ENCODE measurements at places on chromosomes 7 and 10.

DNA sequence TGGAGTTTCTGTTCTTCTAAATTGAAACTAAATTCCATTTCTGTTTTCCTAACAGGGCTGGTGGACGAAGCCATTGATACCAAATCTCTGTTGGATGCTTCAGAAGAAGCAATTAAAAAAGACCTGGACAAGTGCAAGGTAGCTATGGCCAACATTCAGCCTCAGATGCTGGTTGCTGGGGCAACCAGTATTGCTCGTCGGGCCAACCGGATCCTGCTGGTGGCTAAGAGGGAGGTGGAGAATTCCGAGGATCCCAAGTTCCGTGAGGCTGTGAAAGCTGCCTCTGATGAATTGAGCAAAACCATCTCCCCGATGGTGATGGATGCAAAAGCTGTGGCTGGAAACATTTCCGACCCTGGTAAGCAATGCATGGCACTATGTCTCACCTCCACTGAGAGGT, 45.6 kb downstream of the AP3M1 start:
- DNase-seq = no peak

DNA sequence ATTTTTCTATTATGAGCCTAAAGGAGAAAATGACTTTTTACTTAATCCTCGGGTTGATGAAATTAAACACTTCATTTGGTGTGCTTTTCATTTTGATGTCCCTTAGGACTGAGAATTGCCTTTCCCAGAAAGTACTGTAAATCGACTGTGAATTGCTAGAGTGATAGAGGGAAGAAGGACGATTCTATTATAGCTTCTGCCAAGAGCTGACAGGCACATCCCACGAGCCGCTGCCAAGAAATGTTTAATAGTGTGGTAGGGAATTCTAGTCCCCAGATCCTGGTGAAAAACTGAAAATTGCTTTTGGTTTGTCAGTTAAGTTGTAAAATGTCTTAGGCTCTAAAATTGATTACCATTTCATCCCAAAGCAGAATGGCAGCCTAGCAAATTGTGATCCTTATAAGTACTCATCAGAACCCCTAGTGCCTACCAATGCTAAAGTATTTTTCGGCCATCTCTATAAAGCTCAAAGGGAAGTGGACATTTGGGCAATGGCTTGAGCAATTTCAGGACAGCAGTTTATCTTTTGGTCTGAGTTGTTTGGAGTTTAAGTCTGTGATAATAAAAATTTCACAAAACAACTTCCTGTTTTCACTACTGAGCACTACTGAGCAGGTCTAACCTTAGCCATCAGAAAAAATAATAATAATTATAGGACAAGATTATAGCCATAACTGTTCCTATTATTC, 44.6 kb upstream of the HYCC1 start:
- no peak for DNase-seq

- no peak for DNase-seq
Observed at GRCh38 chr7:132321387-132321786, 254.9 kb downstream of the PLXNA4 start.

DNA sequence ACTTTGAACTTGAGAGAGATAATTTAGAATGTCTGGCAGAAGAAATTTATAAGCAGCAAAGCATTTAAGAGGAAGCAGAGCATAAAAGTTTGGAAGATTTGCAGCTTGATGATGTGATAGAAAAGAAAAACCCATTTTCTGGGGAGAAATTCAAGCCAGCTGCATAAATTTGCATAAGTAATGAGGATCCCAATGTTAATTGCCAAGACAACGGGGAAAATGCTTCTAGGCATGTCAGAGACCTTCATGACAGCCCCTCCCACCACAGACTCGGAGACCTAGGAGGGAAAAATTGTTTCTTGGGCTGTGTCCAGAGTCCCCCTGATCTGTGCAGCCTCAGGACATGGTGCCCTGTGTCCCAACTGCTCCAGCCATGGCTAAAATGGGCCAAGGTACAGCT, 263.6 kb upstream of the POT1 start:
- DNase-seq = no peak

DNA sequence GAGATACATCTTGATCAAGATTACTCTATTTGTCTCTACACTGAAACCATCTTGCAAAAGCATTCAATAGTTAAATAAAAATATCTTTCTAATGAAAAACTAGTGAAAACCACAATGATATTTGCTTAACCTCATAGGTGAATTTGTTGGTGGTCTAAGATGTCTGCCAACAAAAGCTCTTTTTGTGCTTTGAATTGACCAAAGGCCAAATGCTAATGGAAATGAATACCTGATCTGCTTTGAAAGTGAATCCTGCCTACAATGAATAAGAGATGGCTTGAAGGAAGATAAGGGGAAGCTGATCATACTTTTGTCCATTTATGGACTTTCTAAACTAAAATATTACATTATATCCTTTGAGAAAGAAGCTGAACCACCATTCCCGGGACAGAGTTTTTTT, 228.9 kb upstream of the ETV1 start:
- DNase-seq = no peak

- DNase-seq = no peak
Observed at GRCh38 chr10:65518379-65518778, 1407.5 kb upstream of the LRRTM3 start.

DNA sequence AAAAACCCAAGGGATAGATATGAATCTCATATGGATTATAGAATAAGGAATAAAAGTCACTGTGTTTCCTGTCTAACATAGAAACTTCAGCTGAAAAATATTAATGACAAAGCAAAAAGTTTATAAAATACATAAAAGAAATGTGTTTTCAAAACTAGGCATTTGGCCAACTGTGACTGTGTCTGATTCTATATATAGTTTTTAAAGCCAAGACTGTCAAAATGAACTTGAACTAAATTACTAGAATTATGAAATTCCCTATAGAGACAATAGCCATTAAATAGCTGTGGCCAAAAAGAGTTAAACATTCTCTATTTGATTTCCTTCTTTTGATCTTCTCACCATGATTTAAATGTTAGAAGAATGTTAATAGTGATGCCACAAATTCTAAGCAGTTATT, 311.2 kb upstream of the SEMA3D start:
- DNase-seq = no peak

DNA sequence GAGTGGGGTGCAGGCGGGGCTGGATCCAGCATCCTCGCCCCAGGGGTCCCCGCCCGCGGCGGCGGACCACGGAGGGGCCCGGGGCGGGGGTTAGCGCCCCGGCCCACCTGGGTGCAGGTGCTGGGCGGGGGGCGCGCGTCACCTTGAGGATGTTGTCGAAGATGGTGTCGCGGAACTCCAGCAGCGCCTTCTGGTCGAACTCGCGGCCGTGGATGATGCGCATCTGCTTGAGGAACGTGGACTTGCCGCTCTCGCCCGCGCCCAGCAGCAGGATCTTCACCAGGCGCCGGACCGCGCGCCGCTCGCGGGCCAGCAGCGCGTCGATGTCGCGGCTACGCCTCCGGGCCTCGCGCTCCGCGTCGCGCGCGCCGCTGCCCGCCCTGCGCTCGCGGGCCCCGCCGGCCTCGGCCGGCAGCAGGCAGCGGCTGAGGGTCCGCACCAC, 376 bp downstream of the GNA12 start:
- no peak for DNase-seq

DNA sequence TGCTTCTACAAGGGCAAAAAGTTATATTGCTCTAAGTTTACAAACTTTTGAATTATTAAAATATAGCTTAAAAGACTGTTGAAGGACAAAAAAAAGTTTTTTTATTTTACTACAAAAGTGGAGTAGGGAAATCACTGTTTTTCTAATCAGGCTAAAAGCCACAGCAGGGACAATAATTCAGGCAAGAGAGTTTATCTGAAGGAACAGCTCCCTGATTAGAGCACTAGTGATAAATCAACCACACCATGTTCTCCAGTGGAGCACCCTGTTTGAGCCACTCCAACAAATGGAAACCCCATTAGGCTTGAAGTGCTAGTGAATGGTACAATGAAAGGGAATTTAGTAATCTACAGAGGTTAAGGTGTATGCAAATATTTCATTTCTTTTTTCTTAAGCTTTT, 357.1 kb downstream of the SEMA3D start:
- DNase-seq = no peak

GRCh38 chr7:37349979-37350590, 98.6 kb downstream of the ELMO1 start:
- DNase-seq = no peak

- DNase-seq = no peak
Observed at GRCh38 chr7:97006055-97006815, 882 bp downstream of the DLX6 start.

Measured in stimulated activated CD8-positive, alpha-beta memory T cell treated with anti-CD3 and anti-CD28 coated beads, Interleukin-7, amount 100 ng/mL, for 48 hours (primary cell).